Aorta (tissue), 5 donors: ENCODE measurements at places on chromosomes 2 and 18. TPM values are rescaled to one million over a fixed set of nuclear protein-coding genes. Genes with fewer than 3 reads are reported as not detected.

DNA sequence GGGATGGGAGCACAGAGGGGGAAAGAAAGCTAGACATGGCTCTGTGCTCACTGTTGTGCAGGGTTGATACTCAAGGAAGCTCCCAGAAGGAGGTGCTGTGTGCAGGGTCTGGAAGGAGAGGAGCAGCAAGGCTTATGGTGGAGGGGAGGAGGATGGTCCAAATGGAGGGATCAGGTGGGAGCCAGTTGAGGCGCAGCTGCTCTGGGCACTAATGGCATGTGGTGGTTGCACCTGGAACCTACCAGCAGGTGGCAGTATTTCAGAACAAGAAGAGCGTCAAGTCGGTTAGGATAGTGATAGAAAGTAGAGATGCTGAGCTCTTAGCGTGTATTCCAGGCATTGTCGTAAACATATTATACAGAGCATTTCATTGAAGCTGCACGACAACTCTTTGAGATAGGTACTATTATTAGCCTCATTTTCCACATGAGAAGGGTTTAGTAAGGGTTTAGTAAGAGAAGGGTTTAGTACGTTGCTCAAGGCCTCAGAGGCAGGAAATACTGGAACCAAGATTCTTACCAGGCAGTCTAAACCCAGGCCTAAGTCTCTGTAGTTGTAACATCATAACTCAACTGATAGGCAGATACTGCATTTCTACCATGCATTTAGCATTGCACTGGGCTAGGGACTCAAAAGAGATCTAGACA lies 223.7 kb downstream of the CYP26B1 start:
- no peaks in the 10 kb centered on the region for H3K27me3 ChIP-seq
- peak; percentile 71 for DNase-seq
- no peaks in the 10 kb centered on the region for H3K36me3 ChIP-seq
- H3K4me1 ChIP-seq: no peaks in the 10 kb centered on the region

DNA sequence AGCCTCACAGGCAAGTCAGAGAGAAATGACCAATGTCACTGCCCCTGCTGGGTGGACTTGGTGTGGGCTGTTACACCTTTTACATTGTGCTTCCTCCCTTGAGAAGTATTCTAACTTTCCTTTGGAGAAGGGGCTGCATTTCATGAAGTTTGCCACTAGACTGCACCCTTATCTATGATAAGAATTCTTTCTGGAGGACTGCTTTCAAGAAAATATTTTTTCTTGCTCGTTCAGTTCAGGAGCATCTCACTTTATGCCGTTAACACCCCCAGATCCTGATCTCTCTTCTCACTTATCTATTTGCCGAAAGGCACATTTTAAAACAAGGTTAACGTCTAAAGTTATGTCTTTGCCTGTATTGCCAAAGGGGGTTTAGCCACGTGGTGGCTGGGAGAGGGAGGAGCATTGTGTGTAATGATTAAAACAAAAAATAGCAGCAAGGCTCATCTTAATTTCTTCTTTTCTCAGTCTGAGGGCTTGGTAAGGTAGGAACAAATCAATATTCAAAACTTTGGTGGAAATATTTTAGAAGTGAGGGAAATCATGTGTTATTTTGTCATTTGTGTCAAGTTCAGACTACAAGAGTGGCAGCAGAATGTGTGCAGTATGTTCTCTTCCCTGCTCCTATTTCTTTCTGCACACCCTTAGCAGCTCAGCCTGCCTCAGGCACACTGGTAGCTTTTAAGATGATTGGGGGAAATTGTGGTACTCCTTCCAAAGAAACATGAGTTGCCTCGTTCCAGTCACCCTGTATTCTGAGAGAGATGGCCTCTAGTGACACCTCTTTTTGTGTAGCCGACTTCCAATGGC lies 1.6 kb upstream of the IGFBP5 start:
- H3K4me1 ChIP-seq: no peaks in the 10 kb centered on the region
- H3K4me3 ChIP-seq: no peak overlapping the region
- H3K36me3 ChIP-seq: no peaks in the 10 kb centered on the region
- no peak for DNase-seq
- H3K27ac ChIP-seq: no peak overlapping the region

DNA sequence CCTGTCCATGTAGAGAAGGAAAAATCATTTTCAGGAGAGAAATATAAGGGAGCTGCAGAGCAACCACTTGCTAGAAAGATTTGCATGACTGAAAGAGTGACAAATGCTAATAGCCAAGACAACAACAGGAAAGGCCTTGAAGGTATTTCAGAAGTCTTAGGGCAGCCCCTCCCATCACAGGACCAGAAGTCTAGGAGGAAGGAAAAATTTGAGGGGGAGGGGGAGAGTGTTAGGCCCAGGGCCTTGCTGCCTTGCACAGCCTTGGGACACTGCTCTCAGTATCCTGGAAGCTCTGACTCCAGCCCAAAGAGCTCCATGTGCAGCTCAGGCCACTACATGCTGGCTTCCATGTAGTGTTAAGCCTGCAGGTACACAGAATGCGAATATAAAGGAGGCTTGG lies 266.9 kb downstream of the GLI2 start:
- H3K36me3 ChIP-seq: no peaks in the 10 kb centered on the region
- H3K27me3 ChIP-seq: no peaks in the 10 kb centered on the region
- H3K4me1 ChIP-seq: no peaks in the 10 kb centered on the region
- H3K4me3 ChIP-seq: no peak overlapping the region
- DNase-seq: no peak
- H3K27ac ChIP-seq: no peak overlapping the region

ANKRD29 gene
- total RNA-seq: 10.2 TPM

ACMSD gene
- total RNA-seq: not detected

DNMT3A gene
- total RNA-seq: 32.5 TPM
